NCI-H524 (cell line): ENCODE measurements at places on chromosomes 2 and 18.
A peak's percentile ranks its signal among the peaks of the same experiment; 100 is the strongest.

DNA sequence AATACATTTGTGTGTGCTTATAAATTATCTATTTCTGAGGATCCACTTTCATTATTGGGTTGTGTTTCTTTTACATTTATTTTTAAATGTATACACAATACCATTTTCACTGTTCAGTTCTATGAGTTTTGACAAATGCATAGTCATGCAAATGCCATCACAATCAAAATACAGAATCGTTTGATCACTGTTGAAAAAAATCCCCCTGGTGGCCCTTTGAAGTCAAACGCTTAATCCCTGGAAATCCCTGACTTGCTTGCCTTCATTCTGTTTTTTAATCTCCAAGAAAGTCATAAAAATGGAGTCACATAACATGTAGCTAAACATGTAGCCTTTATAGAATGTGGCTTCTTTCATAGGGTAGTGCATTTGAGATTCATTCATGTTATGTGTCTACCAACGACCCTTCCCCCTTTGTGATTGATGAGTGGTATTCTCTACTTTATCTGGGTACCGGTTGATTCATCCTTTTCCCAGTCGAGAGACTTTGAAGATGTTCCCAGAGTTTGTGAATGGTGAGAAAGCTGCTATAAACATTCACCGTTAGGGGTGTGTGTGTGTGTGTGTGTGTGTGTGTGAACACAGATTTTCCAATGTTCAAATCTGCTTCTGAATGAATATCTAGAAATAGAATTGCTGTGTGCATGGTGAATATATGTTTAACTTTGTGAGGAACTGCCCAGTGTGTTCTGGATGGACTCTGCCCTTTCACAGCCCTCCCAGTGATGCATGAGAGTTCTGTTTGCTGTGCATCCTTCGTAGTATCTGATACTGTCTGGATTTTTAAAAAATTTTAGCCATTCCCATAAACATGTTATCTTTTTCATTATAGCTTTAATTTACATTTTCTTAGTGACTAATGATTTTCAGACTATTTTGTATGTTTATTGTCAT is 173.6 kb downstream of the GALR1 start:
- DNase-seq: no peak

GRCh38 chr2:78940998-78941397 is 84.5 kb upstream of the REG3G start:
- DNase-seq: no peak

DNA sequence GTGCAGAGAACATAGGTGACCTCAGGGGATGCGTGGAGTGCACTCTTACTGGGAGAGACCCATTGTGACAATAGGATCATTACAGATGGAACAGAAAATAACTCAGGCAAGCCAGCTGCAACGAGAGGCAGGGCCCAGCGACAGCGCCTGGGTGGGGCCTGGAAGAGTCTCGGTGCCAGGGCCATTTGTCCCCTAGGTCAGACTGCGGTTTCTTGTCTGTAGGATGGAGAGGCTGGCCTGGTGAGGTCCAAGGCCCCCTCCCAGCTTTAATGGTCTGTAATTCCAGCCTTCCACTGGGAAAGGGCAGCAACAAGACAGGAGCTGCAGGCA is 208.6 kb upstream of the APCDD1 start:
- DNase-seq: no peak

GRCh38 chr18:2961821-2962220 is 51.1 kb downstream of the LPIN2 start:
- DNase-seq: no peak

- no peak for DNase-seq
Measured at GRCh38 chr18:78826631-78827030, 153.0 kb upstream of the SALL3 start.

- DNase-seq: no peak
Measured at GRCh38 chr18:46899274-46899948, 17.9 kb downstream of the PIAS2 start.

- DNase-seq: no peak
Measured at GRCh38 chr18:54882318-54882717, 54.0 kb downstream of the RAB27B start.

- DNase-seq: peak; percentile 8
Measured at GRCh38 chr2:195318440-195319111, 338.4 kb upstream of the SLC39A10 start.

- DNase-seq: no peak
Measured at GRCh38 chr18:28078298-28078697, 98.6 kb downstream of the CDH2 start.

DNA sequence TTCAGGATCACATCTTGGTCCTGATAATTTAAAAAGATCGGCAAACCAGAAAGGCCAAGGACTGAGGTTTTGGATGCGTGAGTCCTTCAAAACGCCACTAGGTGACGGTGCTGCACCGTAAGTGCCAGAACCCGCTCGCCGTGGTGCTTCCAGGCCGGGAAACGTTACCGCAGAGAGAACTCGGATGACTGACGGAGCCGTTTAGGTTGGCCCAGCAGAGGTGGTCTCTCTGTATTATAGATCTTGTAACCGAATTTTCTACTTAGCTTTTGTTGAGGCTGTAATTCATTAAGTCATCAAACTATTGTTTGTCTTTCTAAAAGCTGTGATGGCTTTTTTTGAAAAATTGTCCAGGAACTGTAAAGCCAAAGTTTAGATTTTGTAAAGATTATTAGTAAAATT is 39.8 kb upstream of the ADCYAP1 start:
- peak; percentile 69 for DNase-seq

DNA sequence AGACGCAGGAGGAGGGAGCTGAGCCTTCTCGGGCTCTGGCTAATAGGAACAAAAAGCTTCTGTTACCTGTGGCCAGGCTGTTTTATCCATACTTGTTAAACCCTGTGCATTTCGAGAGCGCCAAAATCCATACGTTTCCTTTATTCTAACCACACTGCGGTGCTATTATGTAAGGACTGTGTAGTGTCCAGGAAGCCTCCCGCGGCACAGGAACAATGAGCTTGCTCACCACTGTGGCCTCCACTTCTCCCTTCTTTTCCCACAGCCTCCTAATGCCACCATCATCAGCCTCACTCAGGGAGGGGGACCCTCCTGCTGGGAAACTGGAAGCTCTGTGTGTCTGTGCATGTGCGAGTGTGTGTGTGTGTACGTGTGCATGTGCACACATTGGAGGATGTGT is 268.5 kb downstream of the HAUS1 start:
- no peak for DNase-seq

DNA sequence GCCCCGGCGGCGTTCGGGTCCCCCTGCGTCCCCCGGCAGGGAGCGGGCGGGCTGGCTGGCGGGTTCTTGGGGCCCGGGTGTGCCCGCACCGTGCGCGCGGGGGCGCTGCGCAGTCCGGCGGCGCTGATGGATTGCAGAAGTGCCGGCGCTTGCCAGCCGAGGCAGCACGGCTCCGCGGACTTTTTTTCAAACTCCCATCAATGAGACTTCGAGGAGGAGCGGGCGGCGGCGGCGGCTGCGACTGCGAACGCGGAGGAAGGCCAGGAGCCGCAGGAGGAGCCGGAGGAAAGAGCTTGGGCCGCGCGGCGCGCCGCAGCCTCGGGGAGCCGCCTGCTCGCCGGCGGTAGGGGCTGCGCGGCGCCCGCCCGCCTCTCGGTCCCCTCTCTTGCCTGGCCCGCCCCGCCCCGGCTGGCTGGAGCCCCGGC is at the start of gene GLI2:
TSS of gene GLI2 (plus strand) at position 123 of the 425 bp plus-strand sequence. CDS start 61,453 bp downstream, outside the sequence.
- DNase-seq: peak; percentile 46

DNA sequence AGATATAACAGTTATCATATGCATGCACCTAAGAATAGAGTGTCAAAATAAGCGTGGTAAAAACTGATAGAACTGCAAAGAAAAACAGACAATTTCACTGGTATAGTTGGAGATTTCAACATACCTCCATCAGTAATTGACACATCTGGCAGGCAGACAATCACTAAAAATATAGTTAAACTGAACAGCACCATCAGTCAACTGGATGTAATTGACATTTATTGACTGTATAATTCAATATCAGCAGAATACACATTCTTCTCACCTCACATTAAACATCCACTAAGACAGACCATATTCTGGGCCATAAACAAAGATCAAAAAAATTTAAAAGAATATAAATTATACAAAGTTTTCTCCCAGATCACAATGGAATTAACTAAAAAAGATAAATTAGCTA is 378.5 kb upstream of the RGPD4 start:
- no peak for DNase-seq

DNA sequence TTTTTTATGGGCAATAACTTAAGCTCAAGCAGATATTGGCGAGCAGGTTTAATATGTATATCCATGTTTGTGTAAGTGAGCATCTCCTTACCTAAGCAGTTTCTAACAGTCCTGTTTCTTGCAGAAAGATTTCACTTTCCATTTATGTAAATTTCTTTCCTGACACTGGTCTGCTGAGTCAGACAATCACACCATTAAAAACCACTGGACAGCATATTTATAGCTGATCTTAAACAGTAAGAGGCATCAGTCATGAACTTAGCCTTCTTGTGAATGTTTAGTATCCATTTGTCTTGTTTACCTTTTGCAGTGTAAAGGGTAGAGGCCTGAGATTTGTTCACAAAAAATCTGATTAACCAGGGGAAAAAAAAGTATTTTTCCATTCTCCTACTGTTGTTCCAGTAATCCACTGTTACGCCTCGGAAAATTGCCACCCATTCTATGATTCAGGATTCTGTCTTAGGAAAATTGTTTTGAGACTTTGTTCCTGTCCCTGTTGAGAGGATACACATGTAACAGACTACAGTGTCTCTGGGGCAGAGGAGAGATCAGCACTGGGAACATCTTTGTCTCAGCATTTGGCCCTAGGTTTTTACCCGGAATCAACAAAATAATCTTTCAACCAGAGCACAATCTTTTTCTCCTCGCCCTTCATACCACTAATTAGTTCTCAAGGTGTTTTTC is 521.0 kb upstream of the NRP2 start:
- no peak for DNase-seq

- no peak for DNase-seq
Measured at GRCh38 chr2:111897630-111897923, 830 bp upstream of the MERTK start.

- DNase-seq: no peak
Measured at GRCh38 chr2:12507295-12507694, 209.4 kb upstream of the TRIB2 start.

DNA sequence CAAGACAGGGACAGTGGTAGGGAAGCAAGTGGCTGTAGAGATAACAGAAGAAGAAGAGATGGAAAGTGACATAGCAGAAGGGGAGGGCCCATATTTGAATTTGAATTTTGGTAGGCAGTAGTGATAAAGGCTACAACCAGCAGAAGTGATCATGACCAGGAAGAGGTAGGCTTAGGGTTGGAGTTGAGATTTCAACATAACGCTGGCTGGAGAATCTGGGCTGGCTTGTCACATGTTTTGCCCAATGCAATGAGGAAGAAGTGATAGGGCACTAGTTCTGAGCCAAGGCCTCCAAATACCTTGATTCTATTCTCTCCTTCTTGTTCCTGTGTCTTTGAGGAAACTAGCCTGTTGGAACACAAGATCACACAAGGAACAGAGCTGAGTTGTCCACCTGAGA is 69.4 kb downstream of the SCG2 start:
- DNase-seq: no peak

- no peak for DNase-seq
Measured at GRCh38 chr2:207676827-207677354, 34.5 kb upstream of the CCNYL1 start.

DNA sequence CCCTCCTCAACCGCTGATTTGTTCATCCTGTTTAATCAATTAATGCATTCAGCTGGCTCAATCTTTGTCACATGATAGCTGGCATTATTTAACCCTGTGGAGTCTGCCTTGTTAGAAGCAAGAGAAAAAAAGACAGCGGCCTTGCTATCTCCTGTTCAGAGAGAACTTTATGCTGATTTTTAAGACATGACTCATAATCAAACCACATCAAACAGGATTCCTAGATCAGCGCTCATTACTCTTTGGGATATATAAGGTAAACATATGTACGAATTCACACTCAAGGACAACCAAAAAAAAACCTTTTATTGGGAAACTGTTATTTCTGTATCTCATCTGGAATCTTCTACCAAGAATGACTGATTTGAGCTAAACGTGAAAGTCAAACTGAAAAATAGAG is 195.1 kb downstream of the C1D start:
- no peak for DNase-seq

- no peak for DNase-seq
Measured at GRCh38 chr2:225864394-225864793, 464.9 kb downstream of the NYAP2 start.

- no peak for DNase-seq
Measured at GRCh38 chr2:7618031-7618430, 700.8 kb downstream of the RNF144A start.

DNA sequence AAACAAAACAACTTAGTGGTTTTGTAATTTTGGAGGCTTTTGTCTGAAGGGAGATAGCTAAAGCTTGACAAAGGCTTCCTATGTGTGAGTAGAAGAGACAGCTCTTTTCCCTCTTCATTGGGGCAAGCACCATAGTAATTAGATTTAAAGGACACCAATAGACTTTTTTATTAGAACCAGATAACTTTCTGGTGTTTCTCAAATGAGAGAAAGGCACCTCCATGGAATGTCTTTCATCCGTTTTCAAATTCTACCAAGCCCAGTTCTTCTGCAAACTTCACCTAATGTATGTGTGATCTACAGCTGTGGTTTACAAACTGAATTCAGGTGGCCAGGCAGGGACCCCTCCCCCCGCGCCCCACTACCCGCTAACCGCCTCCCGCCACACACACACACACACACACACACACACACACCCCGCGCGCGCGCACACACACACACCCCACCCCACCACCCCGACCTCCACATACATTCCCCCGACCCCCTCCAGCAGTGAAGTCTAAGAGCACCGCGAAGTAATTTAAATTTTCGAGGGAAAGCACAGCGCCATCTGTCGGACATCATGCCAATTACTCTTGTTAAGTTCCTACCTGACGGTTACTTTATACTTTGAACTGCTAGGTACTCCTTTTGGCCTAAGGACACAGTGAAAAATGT is 31.6 kb upstream of the PPP1R1C start:
- DNase-seq: peak; percentile 19

- no peak for DNase-seq
Measured at GRCh38 chr2:200255549-200255948, 50.9 kb upstream of the SPATS2L start.

- no peak for DNase-seq
Measured at GRCh38 chr2:55780697-55781096, 87.1 kb upstream of the PNPT1 start.

DNA sequence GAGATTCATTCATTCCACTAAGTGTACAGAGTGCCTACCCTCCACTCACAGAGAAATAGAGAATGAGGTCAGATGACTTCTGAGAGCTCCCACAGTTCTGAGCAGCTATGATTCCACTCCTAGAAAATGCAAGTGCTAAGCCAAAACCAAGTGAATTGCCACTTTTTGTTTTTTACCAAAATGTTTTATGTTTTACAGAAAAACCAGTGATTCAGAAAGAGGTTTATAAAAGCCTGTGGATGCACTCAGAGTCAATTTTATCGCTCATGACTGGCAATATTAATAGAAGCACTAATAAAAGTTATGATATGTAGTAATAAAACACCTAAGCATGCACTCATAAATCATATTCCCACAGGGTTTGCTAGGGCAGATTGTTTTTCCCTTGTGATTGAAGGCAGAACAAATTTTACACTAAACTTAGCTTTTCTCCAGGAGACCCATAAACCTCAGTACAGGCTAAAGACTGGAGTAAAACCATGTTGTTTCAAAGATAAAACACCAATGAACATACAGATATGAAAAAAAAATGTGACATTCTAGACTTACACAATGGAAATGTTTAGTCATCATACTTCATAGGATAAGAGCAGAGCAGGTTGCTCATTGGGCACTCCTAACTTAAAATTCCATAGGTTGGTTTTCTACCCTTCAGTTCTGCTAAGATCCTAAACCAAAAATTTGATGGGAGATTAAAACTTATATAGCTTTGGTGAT is 67.5 kb downstream of the PDK1 start:
- no peak for DNase-seq

GRCh38 chr2:69279211-69279610 is 107.8 kb downstream of the GFPT1 start:
- DNase-seq: no peak

GRCh38 chr2:74812787-74813590 is 20.9 kb upstream of the HK2 start:
- DNase-seq: no peak
